Fibroblast of skin of right biceps (primary cell): ENCODE measurements at places on chromosomes 4 and X.

DNA sequence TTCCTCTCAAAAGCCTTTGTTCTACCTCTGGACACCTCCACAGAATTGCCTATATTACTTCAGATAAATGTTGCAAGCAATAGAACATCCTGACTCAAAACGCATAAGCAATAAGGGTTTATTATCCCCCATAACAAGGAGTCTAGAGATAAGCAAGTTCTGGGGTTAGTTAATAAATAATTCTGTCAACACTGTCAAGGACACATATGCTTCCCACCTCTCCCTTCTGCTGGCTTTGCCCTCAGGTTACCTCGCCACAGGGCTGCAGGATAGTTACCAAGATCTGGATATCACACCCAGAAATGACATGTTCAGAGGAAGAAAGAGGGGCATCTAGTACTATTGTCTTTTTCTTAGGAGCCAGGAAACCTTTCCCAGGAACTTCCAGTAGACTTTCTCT, 14.0 kb upstream of the DUSP21 start:
- no peak for DNase-seq

DNA sequence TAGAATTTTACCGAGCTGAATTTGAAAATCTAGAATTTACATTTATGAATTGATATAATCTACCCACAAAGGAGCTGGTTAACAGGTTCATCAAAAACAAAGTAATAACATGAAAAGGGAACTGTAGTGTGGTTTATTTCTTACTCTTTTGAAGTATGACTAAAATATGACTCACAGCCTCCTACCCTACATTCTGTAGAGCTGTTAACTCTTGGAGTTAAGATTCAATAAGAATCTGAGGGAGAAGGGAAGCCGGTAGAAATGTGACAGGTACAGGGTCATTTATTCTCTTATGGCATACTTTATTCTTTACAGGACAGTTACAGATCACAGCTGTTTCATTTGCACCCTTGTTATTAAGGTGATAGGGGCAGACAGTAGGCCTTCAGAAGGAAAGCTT, 132.2 kb upstream of the FAM47B start:
- DNase-seq = peak; percentile 43

DNA sequence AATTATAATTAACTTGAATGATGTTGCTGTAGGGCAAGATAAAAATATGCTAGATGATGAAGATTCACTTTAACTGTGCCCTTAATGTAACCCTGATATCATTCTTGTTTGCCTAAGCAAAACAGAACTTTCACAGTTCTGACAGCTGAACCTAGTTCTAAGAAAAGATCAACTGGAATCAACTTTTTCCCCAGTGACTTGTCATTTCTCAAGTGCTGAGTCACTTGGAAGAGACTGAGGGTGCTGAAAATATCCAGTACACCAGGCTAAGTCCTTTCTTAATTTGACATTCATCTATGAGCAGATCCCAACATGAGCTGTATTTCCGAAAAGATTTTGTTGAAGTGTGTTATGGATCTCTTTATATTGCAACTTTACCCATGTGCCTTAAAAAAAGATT, 140.4 kb downstream of the MID1IP1 start:
- no peak for DNase-seq

- DNase-seq = no peak
Observed at GRCh38 chrX:87475793-87476192, 41.8 kb upstream of the KLHL4 start.

- DNase-seq = no peak
Observed at GRCh38 chrX:109656774-109657173, 31.8 kb upstream of the KCNE5 start.

DNA sequence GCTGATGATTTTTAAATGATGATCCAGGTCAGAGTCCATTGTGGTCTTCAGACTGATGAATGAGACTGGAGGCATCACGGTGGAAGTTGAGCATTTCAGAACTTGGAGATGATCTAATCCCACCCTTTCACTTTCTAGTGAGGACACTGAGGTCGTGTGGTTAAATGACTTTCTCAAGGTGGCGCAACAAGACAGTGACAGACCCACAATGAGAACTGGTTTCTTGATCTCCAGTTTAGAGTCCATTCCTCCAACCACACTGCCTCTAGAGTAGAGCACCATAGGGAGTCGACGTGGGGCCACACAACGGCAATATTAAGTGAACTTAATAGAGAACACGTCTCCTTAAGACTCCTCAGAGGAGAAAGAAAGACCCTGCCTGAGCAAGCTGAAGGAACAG, 381.0 kb downstream of the UNC5C start:
- DNase-seq = peak; percentile 5

GRCh38 chrX:152824841-152825374, 5.6 kb downstream of the CETN2 start:
- peak; percentile 12 for DNase-seq

DNA sequence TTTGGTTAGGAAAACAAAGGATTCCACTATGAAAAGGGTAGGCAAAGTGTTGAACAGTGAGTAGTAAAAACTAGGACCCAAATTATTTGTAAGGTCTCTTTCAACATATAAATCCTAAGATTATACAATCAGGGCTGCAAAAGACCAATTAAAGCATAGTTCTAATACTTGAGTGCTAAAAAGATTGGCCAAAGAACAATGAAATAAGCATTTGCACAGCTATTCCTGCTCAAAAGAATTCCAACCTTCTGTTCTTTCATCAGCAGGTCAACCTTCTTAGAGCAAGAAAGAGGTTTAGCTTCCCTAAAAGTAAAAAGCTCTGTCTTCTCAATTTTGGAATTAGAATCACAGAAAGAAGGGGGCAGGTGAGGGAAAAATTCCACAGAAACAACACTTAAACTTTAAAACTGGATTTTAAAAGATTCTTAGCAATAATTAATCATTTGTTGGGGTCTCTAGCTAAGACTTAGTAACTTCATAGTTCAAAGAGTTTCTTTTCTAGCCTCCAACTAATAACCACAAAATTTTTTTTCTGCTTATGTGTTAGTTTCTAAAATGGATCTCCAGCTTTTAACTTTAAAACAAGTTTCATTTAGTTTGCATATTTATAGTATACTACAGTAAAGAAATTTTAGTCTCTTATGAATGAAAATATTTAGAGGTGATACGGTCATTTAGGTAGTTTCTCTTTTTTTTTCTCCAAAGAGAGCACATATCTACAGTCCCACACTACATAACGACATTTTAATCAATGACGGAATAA, 16.3 kb downstream of the TSPAN5 start:
- no peak for DNase-seq

DNA sequence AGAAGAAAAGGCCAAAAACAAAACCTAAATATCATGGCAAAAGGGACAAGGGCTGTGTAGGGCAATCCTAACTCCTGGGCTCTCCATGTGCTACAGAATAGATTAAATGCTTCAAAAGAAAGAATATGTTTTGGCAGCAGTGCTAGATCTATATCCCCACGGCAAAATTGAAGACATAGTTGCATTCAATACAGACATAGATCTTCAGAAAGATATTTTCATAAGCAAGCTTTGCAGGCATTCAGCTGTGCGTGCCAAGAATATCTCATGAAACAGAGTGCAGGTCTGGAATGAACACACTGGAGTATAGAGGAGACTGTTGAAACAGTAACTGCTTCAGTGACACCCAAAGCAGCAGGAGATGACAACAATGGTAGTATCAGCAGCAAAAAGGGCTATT, 1476.9 kb downstream of the ARAP2 start:
- peak; percentile 2 for DNase-seq

DNA sequence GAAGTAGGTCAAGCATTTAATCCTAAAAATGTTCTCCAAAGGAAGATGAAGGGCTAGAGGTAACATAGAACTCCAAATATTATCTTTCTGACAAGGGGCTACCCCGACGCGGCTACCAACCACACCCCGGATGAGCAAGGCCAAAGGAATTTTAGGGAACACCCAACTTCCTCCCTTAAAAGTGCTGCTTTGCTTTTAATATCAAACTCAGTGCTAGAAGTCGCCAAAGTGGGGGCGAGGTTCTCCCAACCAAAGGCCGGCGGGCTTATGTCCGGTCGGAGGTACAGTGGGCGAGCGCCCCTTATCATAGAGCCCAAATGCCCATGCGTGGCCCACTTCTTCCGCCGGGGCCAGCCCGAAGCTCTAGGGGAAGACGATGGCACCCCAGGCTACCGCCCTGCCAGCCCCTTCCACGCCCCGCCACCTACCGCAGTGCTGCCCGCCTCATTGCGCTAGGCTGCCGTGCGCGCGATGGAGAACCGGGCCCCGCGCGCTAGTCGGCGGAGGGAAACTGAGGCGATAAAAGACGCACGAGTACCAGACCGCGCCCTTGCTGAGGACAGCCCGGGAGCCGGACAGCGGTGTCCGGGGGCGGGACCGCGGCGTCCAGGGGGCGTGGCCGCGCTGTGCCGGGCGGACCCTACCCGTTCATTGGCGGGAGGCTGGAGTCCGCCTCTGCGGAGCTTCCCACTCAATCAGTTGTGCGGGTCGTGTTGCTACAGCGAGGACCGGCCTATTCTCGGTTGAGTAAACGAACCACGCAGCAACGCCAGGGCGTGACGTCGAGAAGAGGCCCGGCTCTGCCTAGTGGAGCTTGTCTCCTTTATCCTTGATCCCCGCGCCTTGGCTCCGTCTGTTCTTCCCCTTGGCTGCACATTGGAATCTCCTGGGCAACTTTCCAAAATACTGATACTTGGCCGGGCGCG, at the start of gene ACOT9:
Gene ACOT9, minus strand, starts transcription at position 580 of the 926 bp plus-strand sequence. Its CDS starts 132 bp downstream, at position 448.
- peak; percentile 95 for DNase-seq

DNA sequence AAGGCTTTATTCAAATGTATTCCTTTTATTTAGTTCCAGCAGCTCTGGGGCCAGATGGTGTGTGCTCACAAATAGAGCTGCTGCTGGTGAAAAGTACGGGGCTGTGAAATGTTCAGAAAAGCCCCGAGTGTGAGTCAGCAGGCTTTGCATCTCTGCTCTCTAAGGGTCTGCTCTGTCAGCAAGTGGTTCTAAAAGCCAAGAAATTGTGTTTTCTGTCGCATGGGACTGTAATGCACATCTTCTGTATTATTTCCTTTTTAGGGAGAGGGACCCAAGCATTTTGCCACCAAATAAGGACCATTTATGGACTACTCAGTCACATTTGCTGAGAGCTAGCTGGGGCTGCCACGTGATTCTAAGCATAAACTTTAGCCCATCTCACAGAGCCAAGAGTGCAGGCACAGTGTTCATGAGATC, 82.9 kb upstream of the NHS start:
- peak; percentile 36 for DNase-seq

- DNase-seq = peak; percentile 67
Observed at GRCh38 chr4:30754021-30754420, 33.9 kb downstream of the PCDH7 start.

GRCh38 chr4:109022961-109023360, 260.1 kb upstream of the ETNPPL start:
- peak; percentile 55 for DNase-seq

DNA sequence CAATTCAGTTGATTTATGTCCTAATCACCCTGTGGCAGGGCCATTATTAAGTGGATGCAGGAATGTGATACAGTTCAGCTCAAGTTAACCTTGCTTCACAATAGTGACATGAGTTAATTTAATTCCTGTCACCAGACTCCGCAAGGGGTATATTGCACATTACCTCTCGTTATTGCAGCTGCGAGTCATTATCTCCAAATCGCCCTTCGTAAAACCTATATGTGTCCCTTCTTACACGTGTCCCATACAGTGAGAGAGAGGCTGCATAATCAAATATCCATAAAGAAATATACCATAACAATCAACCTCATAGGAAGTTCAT, 369.9 kb upstream of the ANXA10 start:
- peak; percentile 10 for DNase-seq

GRCh38 chrX:53481816-53482465, 47.8 kb upstream of the HSD17B10 start:
- peak; percentile 39 for DNase-seq

GRCh38 chrX:38882894-38883626, 81.8 kb downstream of the MID1IP1 start:
- DNase-seq = peak; percentile 93

GRCh38 chrX:94366616-94367015, 692.6 kb downstream of the FAM133A start:
- DNase-seq = no peak

DNA sequence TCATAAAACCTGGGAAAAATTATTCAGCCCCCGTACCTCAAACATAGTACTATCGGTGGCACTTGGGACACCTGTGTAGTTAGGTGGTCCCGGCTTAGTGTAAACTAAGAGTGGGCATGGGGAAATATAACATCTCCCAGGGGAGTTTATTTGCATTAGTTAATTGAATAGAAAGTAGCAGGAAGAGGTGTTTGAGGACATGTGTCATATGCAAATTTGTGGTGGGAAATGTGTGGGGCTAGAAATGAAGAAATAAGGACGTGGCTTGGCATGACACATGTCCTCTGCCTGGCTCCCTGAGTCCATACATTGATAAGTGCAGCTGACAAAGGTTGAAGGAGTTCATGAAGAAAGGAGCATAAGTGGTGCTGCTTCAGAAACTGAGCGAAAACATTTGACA, 483.6 kb downstream of the SH2D1A start:
- no peak for DNase-seq

- DNase-seq = no peak
Observed at GRCh38 chr4:11894977-11895376, 466.3 kb upstream of the HS3ST1 start.

- no peak for DNase-seq
Observed at GRCh38 chr4:45350438-45350837, 624.1 kb upstream of the GNPDA2 start.

DNA sequence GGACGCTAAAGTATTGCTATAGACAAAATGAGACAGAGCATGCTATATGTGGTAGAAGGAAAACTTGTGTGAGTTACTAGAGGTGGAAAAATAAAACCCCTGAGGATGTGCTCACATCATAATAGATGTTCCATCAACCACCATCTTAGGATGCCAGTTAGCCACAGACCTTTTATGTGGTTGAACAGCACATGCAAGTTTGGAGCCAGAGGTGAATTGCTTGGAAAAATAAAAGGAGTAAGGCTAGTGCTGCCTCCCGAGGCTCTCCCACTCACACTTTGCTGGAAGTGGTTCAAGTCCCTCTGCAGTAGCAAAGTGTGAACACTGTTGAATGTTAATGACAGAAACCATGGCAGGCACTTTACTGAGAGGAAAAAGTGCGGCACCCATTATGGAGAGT, 39.4 kb upstream of the PPARGC1A start:
- no peak for DNase-seq

DNA sequence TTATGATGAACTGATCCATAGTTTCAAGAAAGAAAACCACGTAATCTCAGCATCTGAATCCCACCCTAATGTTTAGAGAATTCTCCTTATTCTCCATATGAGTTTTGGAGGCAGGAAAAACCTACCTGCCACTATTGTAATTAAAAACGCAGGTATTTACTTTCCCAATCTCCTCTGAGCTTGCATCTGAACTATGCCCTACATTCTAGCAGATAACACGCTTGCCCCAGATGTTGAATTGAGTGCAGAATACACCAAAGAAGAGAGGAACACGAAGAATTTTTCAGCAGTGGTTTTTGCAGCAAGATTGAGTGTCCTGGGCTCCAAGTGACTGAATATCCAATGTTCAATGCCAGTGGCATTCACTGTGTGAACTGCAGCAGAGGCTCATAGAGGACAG, 182.4 kb downstream of the COX18 start:
- DNase-seq = no peak

DNA sequence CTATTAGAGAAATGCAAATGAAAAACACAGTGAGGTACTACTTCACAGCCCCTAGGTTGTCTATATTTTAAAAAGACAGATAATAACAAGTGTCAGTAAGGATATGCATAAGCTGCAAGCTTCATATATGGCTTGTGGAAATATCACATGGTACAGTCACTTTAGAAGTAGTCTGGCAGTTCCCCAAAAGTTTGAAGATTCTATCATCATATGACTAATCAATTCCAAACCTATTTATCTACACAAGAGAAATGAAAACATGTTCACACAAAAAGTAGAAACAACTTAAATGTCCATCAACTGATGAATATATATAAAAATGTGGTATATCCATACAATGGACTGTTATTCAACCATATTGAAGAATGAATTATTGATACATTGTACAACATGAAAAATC, 185.8 kb upstream of the STK26 start:
- DNase-seq = peak; percentile 8

- DNase-seq = no peak
Observed at GRCh38 chr4:140706665-140707064, 49.5 kb downstream of the TBC1D9 start.
